ENCODE measurements at places on chromosomes 7 and 10.

DNA sequence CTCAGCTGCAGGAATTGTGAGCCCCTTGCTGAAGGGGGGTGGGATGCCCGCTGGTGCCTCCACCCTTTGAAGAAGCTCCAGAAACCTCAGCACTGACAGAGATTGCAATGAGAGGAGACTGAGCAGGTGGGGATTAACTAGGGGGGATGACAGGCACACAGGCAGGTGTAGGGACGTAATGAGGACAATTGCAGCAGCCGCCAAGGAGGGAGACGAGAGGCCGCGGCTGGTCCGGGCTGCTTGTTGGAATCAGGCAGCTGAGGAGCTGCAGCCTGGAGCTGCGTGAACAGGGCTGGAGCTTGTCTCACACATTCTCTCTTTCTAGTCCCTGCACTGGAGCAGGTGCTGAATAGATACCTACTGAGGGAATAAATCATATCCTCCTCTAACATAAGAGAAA lies 122.0 kb upstream of the TCERG1L start:
- no peak for DNase-seq

GRCh38 chr7:123415625-123416024 lies 118.8 kb downstream of the IQUB start:
- no peak for DNase-seq

DNA sequence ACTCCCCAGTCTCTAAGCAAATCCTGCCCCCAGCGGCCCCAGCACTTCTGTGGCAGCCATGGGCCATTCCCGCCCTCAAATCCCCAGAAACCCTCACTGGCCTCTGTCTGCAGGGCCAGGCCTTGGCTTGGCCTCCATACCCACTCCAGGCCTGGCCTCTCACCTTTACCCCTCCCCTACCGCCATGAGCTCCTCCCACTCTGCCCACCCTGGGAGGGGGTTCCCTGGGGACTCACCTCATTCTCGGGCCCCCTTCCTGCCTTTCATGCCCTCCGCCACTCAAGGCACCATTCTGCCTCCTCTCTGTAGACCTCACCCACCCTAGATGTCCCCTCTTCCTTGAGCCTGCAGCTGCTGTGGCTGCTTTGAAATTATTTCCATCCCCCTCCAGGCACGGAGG lies 41.0 kb downstream of the PRF1 start:
- peak; percentile 26 for DNase-seq

GRCh38 chr10:74871595-74872382 lies 45.4 kb downstream of the KAT6B start:
- no peak for DNase-seq

GRCh38 chr7:143419880-143420279 lies 11.2 kb upstream of the EPHA1 start:
- no peak for DNase-seq

- DNase-seq = no peak
Measured at GRCh38 chr7:133339772-133340171, 86.9 kb downstream of the EXOC4 start.

- DNase-seq = no peak
Measured at GRCh38 chr10:126207313-126207771, 180.9 kb downstream of the ADAM12 start.

- no peak for DNase-seq
Measured at GRCh38 chr10:71354776-71355175, 35.7 kb downstream of the SLC29A3 start.

GRCh38 chr7:77674878-77675277 lies 21.4 kb upstream of the RSBN1L start:
- no peak for DNase-seq

DNA sequence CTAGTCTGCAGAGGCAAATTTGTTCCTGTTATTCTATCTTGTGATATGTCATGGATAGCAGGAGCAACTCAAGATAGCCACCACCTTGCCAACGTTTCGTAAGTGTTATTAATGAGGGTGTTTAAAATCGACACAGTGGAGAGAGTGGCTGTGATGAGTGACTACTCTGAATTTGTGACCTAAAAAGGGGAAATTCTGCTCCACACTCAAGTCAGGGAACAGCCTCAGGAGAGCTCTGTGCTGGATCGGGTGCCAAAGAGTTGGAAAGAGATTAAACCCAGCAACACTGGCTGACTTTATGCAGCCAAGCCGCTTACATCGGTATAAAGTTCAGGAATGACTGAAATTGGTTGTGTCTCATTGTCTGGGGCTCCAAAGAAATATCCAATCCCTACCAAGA lies 9.5 kb downstream of the TACC2 start:
- DNase-seq = no peak

DNA sequence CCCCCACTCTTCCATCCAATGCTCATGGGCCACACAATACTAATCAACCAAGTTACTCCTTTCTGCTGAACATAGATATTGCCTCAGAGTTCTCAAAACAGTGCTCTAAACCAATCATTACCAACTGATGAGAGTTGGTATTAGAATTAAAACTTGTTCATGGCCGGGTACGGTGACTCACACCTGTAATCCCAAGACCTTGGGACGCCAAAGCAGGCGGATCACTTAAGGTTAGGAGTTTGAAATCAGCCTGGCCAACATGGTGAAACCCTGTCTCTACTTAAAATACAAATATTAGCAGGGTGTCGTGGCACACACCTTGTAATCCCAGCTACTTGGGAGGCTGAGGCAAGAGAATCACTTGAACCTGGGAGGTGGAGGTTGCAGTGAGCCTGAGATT lies 8.2 kb downstream of the TM9SF3 start:
- no peak for DNase-seq

DNA sequence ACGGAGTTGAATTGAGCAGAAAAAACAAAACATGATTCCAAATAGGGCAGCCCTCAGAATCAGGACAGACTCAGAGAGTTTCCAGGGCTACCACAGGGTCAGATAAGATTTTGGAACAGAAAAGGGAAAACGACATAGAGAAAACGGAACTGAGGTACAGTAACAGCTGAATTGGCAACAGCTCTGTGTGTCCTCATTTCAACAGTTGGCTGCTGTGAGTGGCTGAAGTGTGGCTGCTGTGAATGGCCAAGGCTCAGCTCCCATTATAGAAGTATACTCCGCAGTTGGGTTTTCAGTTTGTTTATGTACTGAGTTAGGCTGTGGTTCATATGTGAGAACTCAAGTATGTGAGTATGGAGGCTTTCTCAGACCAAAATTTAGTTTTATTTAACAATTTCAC lies 32.0 kb downstream of the ANTXRL start:
- DNase-seq = peak; percentile 17

DNA sequence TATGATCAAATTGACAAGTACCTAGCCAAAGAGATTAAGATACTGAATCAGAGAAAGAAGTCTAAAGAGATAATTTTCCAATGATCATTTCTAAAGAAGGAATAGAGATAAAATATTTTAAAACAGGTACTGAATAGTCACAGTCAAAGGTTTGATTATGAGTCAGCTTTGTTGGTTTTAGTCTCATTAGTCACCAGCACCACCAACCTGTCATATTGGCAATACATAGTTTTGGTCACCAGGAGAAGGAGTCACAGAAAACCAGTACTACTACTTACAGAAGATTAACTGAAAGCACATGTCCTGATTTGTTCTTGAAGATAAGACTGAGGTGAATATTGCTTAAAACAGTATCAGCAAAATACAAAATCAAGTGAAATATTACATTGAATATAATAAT lies 34.6 kb downstream of the ZEB1 start:
- no peak for DNase-seq
